ENCODE measurements at places on chromosomes 5 and 9.

- DNase-seq: no peak
Observed at GRCh38 chr5:10527281-10527950, 36.5 kb upstream of the ANKRD33B start.

GRCh38 chr5:127085371-127085770 lies 12.1 kb upstream of the C5orf63 start:
- DNase-seq: no peak

DNA sequence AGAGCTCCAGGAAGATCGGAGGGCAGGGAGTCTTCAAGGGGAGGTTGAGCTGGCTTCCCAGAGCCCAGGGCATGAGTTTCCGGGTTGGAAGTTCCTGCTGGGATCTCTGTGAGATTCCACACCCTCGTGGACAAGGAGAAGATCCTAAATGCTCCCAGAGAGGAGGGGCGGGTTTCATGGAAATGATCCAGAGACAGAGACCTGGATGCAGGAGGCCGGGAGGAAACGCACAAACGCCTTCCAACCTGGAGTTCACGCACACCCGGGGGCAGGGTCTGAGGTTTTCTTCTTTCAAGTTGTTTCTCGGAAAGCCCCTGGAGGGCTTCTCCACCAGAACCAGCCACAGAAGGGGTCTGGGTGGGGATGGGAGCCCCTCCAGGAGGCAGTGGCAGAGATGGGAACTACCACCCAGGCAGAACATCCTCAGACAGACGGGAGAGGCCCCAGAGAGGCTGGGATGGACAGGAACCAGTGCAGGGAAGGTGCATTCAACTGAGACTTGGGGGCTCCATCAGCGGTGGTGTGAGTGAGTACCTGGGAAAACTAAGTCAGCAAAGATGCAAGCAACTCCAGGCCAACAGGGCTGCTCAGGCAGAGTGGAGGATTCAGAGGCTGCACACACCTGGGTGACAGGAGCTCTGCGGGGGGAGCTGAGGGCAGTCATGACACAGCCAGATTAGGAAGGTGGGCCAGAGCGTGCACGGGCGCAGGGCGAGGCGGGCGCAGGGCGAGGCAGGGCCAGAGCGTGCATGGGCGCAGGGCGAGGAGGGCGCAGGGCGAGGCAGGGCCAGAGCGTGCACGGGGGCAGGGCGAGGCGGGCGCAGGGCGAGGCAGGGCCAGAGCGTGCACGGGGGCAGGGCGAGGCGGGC lies 52.1 kb upstream of the EXOC3 start:
- DNase-seq: no peak

DNA sequence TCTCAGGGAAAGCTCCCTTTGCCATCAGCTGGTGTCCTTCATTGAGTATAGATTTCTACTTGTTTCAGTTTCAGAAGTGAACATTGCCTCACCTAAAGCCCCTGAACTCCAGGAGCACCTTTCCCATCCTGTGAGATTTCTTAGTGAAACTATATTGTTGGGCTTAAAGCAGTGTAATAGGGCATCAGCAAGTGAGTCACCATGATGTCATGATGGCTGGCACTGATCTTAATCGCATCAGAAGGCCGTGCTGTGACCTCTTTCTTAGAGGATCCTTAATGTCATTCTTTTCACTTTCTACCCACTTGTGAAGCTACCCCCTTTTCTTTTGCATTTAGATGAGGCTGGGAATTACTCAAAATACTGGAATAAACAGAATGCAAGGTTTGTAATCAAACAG lies 401.3 kb downstream of the MTRR start:
- DNase-seq: no peak

DNA sequence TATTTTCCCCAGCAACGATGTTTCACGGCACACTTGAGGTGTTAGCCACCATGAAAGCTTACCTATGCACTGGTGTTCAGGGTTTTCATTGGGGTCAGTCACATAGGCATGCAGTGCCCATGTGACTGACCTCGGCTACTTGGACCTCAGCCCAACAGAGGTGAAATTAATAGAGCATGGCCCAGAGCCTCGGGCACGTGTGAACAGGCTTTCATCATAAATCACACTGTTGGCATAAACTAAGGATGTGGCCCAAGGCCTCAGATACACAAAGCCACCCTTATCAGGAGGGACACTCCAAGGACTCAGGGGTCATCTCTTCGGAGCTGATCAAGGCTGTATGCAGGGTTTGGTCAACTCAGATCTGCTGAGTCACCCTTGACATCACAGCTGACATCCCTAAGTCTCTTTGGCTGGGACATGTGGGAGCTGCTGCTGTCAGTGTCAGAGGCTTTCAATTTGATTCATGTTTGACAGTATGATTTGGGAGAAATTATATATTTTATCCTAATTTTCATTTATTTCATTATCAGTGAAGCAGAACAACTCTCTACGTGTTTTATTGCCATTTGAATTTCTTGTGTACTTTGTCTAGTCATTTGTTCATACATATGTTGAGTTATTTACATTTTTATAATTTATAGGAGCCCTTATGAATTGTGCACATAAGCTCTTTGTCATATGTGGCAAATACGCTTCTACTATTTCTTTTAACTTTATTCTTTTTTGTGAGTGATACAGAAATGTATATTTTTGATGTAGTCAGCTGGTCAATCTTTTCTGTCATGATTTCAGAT lies 59.7 kb upstream of the ANKRD33B start:
- DNase-seq: no peak

DNA sequence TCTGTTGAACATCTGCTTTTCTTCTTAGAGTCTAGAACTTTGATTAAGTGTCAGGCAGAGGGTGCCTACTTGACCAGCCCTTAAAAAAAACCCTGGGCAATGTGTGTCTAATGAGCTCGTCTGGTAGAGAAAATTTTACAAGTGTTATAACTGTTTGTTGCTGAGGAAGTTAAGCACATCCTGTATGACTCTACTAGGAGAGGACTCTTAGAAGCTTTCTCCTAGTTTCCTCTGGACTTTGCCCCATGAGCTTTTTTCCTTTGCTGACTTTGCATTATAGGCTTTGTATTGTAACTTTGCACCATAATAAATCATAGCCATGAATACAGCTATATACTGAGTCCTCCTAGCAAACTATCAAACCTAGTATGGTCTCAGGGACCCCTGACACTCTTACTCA lies 39.4 kb downstream of the GNG10 start:
- no peak for DNase-seq

DNA sequence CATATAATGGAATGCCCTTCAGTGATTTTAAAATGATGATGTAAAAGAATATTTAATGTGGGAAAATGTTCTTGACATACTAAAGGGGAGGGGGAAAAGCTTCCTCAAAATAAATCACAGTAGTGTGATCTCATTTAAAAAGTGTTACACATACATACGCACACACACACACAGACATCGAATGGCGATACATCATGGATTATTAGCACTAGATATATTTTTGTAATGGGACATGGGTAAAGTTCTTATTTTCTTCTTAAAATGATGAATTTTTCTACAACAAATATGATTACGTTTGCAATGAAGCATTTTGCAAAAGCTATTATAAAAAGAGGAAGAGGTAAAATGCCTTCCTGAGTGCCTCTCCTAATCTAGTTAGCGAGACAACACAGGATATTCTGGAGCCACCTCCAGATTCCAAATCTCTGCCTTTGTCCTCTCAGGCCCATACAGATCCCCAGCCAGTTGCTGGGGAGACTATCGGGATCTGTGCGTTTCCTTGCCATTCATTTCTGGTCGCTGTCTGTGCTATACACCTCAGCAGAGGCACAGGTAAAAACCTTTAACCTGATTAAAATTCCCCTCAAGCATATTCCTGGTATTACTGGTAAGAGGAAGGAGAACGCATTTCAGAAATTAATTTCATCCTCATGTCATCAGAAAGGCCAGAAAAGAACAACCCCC lies 69.6 kb downstream of the SLC28A3 start:
- DNase-seq: no peak

GRCh38 chr9:34665067-34665380 lies 2.6 kb upstream of the CCL27 start:
- no peak for DNase-seq

- no peak for DNase-seq
Observed at GRCh38 chr9:134378901-134379338, 52.7 kb downstream of the RXRA start.

GRCh38 chr5:168426007-168426863 lies 60.0 kb upstream of the RARS1 start:
- DNase-seq: no peak

DNA sequence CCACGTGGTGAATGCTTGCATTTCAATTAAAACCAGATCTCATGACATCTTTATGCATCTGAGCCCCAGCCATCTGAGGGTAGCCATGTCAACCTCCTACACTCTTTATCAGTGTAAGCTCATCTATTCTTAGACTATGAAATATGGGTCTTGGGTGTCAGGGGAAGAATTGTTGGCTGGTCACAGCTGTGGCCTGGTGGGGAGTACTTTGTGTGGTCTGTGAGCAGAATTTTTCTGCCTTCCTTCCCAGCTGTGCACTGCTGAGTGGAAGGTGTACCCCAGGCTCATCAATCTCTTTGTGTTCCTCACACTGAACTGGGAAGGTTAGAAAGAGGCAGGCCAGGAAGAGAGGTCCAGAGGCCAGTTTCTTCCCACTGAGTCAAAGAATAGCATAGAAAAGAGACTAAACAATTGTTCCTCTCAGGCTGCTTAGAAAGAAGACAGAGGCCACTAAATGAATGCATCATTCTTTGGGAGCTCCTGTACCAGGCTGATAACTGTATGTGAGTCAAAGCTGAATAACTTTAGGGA lies 202.7 kb upstream of the RGMB start:
- DNase-seq: no peak

DNA sequence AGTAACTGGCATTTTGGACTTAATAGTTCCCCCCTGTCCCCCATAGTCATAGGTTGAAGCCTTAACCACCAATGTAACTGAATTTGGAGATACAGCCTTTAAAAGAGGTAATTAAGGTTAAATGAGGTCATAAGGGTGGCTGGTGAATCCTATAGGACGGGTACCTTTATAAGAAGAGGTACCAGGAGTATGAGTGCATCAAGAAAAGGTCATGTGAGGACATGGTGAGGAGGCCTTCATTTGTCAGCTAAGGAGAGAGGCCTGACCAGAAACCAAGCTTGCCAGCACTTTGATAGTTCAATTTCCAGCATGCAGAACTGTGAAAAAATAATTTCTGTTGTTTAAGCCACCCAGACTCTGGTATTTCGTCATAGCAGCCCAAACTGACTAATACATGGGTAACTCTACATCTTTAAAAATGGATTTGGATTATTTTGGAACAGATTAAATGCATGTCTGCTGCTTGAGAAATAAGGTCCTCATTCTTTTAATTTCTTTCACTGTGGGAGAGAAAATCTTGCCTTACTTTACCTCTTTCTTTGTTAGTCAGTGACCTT lies 9.7 kb downstream of the RASA1 start:
- DNase-seq: no peak

GRCh38 chr9:125387861-125388524 lies 126.4 kb downstream of the GAPVD1 start:
- no peak for DNase-seq

DNA sequence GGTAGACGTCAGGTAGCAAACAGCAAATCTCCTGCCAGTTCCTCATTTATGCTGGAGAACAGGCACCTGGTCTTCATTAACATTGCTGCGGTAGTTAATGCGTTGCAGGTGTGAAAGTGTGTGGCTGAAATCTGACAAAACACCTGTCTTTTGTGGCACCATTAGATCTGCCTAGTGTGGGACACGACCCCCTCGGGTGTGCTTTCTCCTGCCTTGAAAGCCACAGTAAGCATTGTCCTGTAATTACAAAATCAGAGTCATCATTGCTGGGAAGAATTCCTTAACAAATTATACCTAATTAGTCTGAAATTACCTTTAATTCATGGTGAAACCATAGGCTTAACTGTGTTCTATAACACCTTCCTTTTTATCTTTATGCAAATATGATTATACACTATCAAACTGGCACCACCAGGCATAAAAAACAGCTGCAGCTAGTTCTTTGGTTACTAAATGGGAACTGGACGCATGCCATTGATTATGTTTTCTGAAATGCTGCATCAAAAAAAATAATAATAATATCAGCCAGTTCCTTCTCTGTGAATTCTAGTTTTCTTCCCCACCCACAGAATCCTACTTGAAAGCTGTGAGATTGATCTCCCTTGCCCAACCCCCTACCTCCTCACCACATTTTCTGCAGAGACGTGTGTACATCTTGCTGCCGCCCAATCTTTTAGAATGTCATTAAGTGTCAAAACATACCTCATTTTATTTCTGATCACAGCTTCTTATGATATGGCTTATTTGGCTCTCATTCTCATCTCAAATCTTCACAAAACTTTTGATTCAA lies 374.0 kb downstream of the NFIB start:
- no peak for DNase-seq

- DNase-seq: no peak
Observed at GRCh38 chr9:109781541-109782197, 1.7 kb downstream of the PALM2AKAP2 start.

DNA sequence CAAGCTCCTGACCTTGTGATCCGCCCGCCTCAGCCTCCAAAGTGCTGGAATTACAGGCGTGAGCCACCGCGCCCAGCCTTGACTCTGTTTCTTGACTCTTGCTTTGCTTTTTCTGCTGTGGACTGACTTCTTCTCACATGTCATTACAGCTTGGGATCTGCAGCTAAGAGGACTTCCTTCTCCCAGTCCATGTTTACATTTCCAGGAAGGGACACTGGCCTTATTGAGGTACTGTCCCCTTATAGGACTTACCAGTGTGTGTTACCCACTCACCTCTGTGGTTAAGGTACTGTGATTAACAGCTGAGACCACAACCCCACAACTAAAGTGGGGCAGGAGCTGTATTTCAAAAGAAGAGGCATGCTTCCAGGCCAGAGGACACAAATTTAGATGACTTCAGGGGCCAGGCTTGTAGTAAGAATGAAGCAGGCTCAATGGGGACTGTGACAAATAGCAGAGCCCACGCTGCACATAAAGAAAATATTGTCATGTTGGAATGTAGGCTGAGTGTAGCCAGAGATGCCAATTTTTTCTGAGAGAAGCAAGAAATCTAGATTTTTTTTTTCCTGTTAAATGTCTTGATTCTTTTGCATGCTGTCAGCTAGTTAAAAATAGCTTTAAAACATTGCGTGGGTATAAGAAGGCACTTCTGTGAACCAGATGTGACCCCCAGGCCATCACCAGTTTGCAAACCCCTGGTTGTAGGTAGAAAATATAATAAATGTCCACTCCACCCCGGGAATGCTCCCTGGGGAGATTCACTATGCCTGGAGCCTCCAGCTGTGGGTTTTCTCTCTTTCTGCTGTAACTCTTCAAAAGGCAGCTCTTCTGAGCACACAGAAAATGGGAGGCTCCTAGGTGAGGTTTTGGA lies 75.0 kb downstream of the PTPDC1 start:
- DNase-seq: no peak

- no peak for DNase-seq
Observed at GRCh38 chr5:139027150-139027549, 152.0 kb upstream of the LRRTM2 start.

- no peak for DNase-seq
Observed at GRCh38 chr9:102069969-102070368, 331.5 kb upstream of the GRIN3A start.

GRCh38 chr5:119402081-119402480 lies 46.3 kb downstream of the TNFAIP8 start:
- no peak for DNase-seq
